ENCODE measurements at places on chromosomes 6 and 20.

GRCh38 chr20:59988141-59988540 is 29.9 kb downstream of the CDH26 start:
- DNase-seq = no peak

GRCh38 chr6:42791706-42792320 is 10.0 kb downstream of the BICRAL start:
- DNase-seq = no peak

DNA sequence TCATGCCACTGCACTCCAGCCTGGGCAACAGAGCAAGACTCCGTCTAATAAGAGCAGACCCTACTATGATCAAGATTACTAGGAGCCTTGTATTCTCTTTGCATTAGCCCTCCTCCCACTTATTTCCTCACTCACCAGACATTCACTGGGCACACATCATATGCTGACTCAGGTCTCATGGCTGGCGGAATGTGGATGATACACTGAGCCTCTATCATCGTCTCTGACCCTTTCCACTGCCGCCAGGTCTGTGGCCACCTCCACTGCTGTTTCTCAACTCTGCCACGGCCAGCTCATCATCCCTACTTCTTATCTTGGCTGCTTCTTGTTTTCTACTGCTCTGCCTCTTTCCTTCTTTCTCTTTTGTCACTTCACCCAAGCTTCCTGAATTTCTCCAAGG is 161.0 kb downstream of the BACH2 start:
- DNase-seq = peak; percentile 5

GRCh38 chr20:50621068-50621665 is 70.2 kb downstream of the RIPOR3 start:
- no peak for DNase-seq

DNA sequence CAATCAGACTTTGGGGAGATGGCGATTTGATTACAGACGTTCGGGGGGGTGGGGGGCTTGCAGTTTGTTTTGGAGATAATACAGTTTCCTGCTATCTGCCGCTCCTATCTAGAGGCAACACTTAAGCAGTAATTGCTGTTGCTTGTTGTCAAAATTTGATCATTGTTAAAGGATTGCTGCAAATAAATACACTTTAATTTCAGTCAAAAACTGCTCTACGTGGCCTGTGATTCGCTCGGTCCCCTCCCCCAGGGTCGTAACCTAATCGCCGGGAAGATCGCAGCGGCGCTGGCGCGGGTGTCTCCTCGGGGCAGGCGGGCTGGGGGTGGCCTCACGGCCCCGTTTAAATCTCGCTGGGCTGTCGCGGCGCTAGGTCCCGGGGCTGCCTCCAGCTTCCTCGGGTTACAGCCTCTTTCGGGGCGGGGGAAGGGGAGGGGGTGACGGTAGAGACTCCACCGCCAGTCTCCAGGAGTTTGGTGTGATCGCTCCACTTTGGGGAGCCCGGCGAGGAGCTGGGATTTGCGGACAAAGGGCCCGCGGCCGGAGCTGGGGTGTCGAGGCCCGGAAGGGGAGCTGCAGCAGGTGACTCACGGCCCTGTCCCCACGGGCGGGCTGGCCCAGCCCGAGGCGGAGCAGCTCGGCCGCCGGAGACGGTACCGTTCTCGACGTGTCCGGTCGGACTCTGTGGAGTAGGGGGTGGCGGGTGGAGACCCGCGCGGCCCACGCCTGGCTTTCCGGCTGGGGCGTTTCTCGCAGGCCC is 4.2 kb downstream of the FOXC1 start:
- DNase-seq = peak; percentile 26

DNA sequence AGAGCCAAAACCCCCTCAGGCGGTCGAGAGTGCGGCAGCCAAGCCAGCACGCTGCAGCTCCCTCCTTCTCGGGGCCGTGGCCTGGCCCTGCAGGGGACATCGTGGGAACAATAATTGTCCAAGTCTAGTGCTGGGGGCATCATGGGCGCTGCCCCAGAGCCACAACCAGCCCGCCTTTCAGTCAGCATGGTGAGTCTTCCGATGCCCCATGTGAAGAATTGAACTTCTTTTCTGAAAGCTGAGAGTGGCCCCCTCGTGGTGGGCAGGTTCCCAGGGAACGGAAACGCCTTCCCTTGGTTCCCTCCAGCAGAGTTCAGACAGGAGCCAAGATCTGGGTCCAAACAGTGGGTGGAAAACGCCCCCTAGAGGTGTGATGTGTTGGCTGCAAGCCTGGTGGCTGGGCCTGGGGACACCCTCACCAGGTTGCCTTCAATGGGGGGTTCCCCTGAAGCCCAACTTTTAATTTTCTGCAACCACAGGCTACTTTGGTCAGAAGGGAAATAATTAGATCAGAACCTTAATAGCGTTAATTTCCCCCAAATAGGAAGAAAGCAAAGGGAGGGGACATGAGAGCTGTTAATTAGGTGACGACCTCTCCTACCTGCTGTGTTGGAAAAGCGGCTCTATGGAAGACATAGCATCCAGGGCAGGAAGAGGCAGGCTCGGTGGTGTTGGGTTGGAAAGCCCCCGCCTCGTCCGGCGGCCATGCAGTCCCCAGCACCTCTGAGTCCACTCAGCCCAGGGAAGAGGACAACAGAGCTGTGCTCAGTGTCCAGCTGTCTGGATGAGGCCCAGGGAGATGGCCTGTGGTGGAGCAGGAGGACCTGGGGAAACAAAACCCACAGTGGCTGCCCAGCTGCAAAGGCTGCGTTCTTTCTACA is 4.7 kb upstream of the MRGBP start:
- DNase-seq = peak; percentile 80

DNA sequence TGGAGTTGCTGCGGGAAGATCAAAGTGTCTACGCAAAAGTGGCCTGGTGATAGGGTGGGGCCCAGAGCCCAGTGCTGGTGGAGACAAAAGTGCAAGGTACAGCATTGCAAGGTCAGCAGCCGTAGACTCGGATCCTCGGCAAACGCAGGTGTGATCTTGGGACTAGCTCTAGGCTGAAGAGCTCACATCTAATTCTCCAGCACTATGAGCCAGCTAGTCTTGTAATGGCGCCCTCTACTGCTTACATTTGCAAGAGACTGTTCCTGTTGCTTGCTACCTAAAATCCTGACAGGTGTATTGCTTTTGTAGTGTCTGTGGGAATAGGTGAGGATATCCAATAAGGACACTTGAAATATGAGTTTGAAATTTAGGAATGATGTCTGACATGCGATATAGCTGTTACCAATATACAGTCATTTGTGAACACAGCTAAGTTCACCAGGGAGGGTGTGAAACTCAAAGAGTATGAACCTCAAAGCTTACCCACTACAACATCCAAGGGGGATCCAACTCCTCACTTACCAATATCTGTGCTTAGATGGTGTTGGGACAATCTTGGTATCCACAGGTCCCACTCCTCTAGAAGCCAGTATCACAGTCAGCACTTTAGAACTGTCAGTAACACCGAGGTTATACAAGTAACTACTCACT is 58.4 kb downstream of the PDE7B start:
- peak; percentile 28 for DNase-seq

- no peak for DNase-seq
These were observed 51.8 kb upstream of the MYB start for GRCh38 chr6:135129136-135129856.

GRCh38 chr6:89950446-89950845 is 56.2 kb downstream of the GJA10 start:
- DNase-seq = no peak

- no peak for DNase-seq
These were observed 36.2 kb upstream of the IER3 start for GRCh38 chr6:30780642-30780920.

GRCh38 chr6:3910106-3910663 is 61.0 kb downstream of the FAM50B start:
- DNase-seq = no peak

GRCh38 chr6:101439790-101440189 is 46.3 kb downstream of the GRIK2 start:
- no peak for DNase-seq

GRCh38 chr6:166361077-166361429 is 18.7 kb upstream of the SFT2D1 start:
- DNase-seq = peak; percentile 51

- no peak for DNase-seq
These were observed 147.9 kb downstream of the SOX4 start for GRCh38 chr6:21741221-21742109.

DNA sequence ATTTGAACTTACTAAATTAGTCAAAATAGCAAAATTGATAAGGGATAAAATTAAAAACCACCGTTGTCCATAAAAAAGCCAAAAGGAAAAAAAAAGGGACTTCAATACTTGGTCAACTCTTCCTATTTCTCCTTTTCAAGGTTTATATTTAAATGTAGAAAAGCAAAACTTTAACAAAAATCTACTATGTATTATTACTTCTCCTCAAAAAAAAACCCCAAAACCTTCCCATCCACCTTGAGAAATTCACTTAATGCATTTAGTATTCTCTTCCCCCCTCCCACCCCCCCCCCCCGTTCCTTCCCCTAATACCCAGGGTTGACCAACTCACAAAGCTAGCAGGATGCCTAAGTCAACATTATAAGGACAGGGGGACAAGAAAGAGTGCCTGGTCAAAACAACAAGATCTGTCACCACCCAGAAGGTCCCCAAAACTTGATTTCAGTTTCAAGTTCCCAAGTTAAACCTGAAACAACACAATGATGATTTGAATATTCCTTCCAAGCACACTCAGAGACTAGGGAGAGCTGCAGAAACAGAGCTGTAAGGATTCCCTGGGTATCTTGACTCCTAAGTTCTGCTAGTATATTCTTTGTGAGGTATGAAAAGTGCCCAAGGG is 14.6 kb downstream of the GMDS start:
- no peak for DNase-seq

GRCh38 chr20:32236048-32236533 is 28.4 kb downstream of the POFUT1 start:
- DNase-seq = no peak

DNA sequence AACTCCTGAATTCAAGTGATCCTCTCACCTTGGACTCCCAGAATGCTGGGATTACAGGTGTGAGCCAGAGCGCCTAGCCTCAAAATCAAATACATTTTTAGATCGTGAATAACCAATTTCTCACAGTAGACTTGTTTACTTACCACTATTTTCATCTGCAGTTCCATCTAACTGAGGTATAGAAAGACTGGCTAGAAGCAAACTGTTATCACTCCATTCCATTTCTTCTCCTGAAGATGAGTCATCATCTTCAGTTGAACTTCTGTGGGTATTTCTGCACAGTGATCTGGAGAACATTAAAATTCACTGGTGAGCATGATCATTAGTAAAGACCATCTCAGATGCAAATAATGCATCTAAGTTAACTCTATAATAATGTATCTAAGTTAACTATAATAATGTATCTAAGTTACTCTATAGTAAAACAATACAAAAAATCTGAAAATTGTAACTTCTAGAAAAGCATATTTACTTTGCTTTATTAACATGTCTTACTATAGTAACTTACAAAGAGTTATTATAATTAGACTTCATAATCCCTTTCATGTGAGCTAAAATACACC is 105.4 kb downstream of the REV3L start:
- DNase-seq = no peak

GRCh38 chr20:53040693-53041589 is 68.8 kb downstream of the TSHZ2 start:
- no peak for DNase-seq

GRCh38 chr6:158011980-158012566 is 30.4 kb downstream of the SYNJ2 start:
- no peak for DNase-seq

DNA sequence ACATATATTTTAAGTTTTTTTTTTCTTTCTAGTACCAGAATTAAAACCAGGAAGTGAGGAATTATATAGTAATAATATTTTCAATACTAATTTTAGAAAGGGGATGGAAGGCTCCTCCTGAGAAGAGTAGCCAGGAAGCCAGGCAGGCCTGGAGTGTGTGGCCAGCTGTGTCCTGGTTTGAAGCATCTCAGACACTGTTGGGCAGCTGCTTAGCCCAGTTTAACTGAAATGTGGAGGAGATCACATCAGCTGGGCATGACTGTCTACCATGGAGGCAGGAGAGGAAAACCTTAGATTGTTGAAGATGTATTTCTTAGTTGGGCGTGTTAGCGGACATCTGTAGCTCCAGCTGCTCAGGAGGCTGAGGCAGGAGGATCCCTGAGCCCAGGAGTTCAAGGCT is 142.2 kb downstream of the ARID1B start:
- no peak for DNase-seq

- peak; percentile 95 for DNase-seq
These were observed 932.7 kb downstream of the TFAP2A start for GRCh38 chr6:9482030-9482738.

- no peak for DNase-seq
These were observed 2.4 kb downstream of the MTCL3 start for GRCh38 chr6:127516662-127517273.
